ENCODE measurements at places on chromosomes 4 and X.

- DNase-seq: no peak
Observed at GRCh38 chr4:53037892-53038291, 175.8 kb downstream of the RASL11B start.

DNA sequence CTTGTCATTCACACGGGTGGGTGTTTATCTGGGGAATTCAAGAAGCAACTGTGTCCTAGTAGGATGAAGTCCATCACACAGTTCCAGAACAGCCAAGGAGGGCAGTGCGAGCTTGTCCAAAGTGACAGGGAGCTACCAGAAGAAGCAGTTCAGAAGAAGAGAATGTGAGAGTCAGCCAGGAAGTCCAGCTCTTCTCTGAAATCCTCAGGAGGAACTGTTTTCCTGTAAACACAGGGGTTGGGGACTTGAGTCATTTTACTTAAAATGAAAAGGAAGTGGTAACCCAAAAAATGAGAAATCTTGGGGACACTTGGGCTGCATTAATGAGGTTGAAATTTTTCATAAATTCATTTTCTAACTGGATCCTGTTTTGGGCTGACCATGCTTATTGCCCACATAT lies 8.2 kb upstream of the TLR10 start:
- DNase-seq: no peak

DNA sequence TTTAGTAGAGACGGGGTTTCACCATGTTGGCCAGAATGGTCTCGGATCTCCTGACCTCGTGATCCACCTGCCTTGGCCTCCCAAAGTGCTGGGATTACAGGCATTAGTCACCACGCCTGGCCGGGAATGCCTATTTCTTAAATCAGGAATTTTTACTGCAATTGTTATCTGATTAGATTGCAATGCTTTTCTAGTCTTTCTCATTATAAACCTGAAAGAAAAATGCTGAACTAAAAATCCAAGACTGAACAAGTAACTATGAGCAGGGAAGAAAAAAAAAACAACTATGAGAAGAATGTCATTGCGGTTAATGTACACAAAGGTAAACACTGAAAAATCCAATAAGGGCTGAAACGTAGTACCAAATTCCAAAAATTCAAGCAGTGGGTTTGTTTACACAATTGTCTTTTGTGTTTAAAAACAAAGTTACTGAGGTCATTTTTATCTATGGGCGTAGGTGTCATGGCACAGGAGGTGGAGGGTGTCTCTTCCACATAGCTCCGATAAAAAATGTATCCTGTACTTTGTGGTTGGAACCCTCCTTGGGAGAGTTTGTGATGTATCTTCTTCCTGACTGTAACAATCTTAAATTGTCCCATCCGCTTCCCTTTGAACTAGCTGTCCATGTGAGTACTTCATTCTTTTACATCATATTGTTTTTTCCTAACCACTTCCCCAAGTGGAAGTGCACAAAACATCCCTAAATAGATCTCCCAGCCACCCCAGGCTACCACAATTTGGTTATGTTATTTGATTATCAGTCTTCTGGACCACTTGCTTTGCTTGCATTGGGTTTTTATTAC lies 11.1 kb upstream of the TMEM156 start:
- no peak for DNase-seq

GRCh38 chr4:52726826-52727580 lies 24.2 kb downstream of the ERVMER34-1 start:
- DNase-seq: no peak

DNA sequence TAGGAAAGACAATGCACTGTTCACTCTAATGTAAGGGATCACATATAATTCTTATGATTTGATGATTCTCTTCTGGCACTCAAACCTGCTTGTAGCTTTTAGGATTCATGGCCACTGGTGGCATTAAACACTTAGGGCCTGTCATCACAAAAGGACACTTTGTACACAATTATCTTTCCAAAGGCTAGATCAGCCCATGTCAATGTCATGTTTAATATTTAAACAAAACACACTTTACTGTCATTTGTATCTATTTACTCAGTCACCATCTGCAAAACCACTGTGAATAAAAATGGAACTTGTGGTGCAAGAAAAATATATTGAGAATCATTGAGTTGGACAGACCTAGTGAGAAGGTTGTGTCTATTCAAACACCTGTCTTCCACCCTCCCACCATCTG lies 83.6 kb upstream of the TTC29 start:
- no peak for DNase-seq

GRCh38 chr4:170001745-170002267 lies 24.4 kb downstream of the MFAP3L start:
- no peak for DNase-seq

DNA sequence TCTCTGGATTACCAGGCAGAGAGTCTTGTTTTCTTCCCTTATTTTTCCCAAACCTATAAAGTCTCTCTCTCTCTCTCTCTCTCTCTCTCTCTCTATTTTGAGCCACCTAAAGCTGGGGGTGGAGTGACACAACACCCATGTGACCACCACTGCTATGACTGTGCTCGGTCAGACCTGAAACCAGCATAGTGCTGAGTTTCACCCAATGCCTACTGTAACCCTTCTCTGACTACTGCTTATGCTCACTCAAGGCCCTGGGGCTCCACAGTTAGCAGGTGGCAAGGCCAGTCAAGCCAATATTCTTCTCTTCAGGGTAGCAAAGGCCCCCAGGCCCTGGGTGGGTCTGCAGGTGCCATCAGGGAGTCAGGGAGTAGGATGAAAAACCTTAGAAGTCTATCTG lies 114.7 kb upstream of the ARMCX2 start:
- DNase-seq: peak; percentile 4

DNA sequence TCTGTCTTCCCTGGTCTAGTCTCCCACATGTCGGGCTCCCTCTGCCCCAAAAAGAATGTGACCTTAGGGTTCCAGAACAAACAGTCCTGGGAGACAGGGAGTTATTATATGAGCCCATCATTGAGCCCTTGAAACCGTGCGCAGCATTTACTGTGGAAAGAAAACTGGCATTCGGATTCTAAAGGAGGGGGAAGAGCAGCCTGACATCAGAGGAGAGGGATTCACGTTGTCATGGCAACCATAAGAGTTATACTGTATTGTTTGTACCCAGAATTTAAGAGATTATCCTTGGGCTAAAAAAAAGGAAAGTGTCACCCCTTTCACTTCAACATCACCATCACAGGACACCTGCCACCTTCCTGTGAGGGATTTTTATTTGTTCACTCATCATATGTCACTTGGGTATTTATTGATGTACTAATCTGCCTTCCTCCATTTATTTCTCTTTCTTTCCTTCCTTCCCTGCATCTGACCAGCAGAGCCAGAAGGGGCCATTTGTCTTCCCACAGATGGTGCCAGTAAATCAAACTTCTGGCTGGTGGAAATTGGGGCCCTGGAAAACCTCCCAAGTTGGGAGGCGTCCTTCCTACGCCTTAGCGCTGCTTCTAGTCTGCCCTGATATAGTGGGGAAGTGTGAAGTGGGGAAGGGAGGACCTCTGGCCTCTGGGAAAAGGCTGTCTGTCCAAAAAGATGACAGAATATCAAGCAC lies 64.9 kb upstream of the FRMPD3 start:
- DNase-seq: no peak

DNA sequence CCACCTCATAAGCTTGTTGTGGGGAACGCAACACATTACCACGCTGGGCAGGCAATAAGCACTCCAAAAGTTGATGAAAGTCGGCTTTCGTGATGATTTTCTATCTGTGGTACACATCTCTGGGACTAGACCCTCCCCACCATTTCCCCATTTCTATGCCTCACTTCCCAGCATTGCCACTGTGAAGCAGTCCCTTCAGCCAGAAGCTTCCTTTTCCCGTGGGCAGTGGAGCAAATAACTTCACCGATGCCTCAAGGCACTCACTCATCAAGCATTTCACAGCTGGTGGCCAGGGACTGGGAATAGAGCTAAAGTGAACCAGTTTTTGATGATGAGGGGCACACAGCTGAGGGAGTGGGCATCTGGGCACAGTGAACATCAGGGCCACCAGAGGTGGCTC lies 18.9 kb downstream of the C4orf50 start:
- no peak for DNase-seq

DNA sequence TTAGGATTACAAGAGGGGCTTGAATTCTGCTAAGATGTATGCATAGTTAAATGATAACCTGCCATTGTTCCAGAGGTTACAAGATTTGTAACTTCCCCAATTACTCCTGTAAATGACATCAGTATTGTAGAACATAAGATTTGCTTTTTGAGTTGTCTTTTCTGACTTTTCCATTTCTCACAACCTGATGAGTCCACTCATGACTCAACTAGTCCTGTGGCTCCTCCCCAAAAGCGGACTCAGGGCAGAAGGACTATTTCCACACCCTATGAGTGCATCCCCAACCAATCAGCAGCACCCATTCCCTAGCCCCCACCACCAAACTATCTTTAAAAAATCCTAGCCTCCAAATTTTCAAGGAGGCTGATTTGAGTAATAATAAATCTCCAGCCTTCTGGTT lies 54.7 kb downstream of the HOPX start:
- DNase-seq: peak; percentile 44

DNA sequence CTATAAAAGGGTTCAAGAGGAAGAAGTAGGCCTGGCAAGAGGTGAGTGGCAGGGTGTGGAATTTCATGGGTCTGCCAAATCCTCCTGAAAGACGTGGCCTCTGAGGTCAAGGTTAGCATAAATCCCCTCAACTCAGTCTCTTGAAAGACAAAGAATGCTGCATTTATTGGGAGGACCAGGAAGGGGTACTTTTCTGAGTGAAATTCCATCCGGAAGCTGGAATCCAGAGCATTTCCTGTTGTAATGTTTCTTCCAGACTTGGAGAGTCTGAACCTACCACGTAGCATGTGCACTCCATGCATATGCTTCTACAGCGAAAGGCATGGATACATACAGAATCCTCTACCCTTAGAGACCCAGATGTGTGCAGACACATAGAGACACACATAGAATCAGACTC lies 13.4 kb upstream of the FGD1 start:
- DNase-seq: no peak

- DNase-seq: peak; percentile 86
Observed at GRCh38 chr4:105399532-105400161, 74.2 kb downstream of the PPA2 start.

GRCh38 chrX:50594788-50595187 lies 124.2 kb upstream of the DGKK start:
- no peak for DNase-seq

- DNase-seq: no peak
Observed at GRCh38 chr4:9903317-9903716, 118.0 kb downstream of the SLC2A9 start.

GRCh38 chr4:148795156-148795864 lies 353.1 kb upstream of the NR3C2 start:
- DNase-seq: no peak

DNA sequence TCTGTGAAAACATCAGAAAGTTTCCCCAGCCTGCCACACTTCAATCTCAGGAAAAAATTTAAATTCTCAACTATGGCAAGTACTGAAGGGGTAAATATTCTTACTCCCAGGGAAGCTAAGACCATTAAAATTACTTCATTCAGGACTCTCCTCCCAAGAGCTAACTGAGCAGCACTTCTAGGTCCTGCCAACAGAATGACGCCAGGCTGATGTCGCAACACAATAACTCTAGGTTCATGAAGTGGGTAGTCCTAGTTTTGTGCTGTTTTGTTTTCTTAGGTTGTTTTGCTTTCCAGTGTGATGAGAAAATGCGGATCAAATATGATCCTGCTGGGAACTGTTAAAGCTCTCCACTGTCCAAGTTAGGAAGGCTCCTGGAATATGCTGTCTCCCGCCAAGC lies 180.0 kb downstream of the NKX6-1 start:
- DNase-seq: no peak

DNA sequence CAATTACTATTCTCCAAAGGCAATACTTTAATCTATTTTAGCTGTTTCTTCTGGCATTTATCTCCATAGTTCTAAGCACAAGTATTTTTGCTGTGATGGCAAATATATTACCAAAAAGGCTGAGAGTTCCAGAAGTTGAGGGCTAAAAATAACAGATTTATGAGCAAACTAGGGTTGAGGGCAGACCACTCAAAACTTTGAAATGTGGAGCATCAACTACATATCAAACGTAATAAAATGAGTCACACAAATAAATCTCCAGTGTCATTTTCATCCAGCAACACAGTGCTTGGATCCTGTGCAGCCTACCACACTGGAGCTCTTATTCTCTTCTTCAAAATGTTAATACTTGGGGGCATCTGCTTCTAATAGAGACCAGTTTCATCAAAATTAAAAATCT lies 163.9 kb downstream of the HS3ST1 start:
- DNase-seq: no peak

DNA sequence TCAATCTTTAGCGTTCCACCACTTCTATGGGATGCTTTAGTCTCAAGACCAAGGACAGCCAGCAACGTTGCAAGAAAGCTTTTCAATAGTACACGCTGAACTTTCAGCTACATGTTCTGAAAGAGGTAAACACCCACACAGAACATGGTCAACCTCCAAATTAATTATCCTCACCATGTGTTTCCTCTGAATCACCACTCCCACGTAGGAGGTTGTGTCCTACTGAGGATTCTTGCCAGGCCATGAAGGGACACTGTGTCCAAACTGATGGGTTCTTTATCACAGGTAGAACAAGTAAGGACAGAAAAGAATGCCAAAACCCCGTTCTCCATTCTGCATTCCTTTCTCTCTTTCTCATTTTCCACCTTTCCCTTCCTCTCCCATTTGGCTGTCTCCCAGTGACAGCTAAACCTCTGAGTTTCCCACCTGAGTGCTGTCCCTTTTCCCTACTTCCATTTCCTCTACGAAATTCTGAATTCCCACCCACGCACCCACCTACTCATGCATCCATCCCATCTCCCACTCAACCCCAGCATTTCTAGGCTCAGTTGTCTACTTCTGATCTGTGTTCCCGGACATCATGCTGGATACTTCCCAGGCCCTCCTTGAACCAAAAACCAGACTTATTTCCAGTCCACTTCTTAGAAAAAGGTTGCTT lies 29.0 kb upstream of the GPM6B start:
- DNase-seq: no peak

DNA sequence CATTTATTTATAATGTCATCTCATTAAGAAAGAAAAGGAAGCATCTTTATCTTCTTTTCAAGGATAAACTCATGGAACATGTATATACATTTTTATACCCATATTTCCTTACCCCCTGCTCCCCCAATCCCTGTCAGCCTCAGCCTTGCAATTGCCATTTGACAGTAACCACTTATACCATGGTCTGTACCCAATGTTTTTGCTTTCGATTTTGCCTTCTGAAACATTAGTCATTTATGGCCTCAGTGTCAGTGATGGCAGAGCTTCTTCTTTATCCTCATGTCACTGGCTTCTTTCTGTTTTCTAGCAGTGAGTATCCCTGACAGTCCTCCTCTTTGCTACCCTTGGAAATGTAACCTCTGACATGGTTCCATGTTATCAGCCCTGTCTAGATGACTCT lies 228.4 kb downstream of the SPRY1 start:
- DNase-seq: no peak

- no peak for DNase-seq
Observed at GRCh38 chr4:123893011-123893981, 496.7 kb downstream of the SPRY1 start.

GRCh38 chr4:4746444-4746843 lies 113.0 kb upstream of the MSX1 start:
- DNase-seq: no peak

DNA sequence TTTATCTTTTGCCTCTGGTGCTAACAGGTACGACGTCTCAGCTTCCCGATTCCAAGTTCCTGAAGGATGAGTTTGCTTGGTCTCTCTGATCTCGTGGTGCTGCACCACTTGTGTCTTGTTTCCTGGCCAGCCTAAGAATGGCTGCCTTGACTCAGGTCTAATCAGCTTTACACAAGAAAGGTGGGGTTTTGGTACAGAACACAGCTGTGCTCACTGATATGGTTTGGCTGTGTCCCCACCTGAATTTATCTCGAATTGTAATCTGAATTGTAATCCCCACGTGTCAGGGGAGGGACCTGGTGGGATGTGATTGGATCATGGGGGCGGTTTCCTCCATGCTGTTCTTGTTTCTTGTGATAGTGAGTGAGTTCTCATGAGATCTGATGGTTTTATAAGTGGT lies 305.3 kb upstream of the NOCT start:
- no peak for DNase-seq

Measured in RKO (cell line).